ENCODE measurements at places on chromosomes 7 and 10. TPM values are rescaled to one million over a fixed set of nuclear protein-coding genes. Genes with fewer than 3 reads are reported as not detected.

GRCh38 chr10:118148247-118148646 lies 101.5 kb upstream of the RAB11FIP2 start:
- DNase-seq = no peak

GRCh38 chr10:93199191-93199751 lies 125.6 kb downstream of the CYP26A1 start:
- peak; percentile 67 for DNase-seq

DNA sequence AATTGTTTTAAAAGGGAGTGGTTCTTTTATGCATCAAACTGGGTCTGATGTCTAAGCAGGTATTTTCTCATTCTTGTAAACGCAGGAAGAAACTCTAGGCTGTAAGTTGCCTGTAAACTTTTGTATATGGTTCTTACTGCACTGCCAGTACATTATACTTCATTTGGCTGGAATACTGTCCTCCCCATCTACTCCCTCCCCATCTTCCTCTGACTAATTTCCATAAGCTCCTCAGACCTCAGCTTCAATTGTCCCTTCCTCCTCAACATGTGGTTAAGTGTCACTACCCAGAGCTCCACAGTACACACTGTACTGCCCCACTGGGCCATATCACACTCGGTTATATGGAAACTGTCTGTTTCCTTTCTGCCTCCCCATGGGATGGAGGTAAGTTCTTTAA lies 161.4 kb upstream of the MDFIC start:
- DNase-seq = no peak

DNA sequence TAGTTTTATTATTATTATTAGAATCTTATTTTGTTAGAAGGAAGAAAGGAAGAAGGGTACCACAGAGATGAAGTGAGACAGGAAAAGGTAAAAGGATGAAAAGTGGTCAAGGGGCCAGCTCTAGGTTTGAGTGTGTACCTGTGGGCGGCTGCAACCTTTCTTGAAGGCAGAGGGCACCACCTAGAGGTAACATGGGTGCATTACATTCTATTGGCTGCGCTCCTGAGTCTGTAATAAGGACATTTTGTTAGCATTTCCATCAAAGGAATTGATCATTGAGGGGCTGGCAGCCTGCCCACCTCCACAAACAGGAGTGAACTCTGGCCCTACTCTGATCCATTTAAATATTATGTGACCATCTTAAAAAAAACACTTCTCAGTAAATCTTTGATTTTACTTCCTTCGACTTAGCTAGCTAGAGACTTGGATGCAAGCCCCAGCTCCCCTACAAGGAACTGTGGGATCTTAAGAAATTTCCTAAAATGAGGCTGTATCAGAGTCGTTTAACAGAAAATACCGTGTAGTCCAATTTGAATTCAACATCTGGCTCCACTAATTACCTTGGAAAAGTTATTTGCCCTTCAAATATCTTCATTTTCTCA lies 610.4 kb downstream of the IPMK start:
- peak; percentile 18 for DNase-seq

DNA sequence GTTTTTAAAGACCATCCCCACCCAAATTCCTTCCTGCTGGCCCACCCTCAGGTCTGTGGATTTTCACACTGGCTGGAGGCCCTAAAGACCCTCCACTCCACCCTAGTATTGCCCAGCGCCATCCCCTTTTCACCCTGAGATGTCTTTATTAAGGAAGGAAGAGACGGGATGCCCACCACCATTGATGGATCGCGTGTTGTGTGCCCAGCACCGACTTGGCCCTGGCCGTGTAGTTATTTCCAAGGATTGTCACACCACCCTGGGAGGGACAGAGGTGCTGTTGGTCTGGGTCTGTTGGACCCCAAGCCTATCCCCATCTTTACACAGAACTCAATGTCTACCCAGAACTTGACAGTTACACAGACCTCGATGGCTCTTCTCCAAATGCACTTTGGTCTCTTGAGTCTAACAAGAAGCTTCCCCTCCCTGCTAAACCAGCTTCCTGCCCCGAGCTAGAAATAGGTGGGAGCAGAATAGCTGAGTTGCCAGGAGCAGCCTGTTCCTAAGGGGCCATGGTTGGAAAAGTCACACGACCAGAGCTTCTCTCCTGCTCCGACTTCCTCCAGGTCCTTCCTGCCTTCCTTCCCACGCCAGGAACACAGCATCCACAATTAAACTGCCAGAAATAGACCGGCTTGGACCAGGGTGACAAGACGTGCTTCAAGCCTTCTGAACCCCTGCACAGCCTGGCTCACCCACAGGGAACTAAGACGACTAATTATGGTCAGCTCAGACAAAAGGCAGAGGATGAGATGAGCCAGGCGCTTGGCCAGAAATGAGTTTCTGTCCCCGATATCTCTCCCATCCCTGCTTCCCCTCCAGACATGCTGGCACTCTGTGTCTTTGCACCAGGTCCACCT lies 139.5 kb upstream of the CHST15 start:
- DNase-seq = no peak

GRCh38 chr10:60096761-60097513 lies 190.6 kb upstream of the CCDC6 start:
- DNase-seq = no peak

GRCh38 chr7:98643236-98643985 lies 26.3 kb downstream of the NPTX2 start:
- DNase-seq = no peak

GRCh38 chr10:48948470-48949037 lies 8.9 kb upstream of the LRRC18 start:
- DNase-seq = no peak

DNA sequence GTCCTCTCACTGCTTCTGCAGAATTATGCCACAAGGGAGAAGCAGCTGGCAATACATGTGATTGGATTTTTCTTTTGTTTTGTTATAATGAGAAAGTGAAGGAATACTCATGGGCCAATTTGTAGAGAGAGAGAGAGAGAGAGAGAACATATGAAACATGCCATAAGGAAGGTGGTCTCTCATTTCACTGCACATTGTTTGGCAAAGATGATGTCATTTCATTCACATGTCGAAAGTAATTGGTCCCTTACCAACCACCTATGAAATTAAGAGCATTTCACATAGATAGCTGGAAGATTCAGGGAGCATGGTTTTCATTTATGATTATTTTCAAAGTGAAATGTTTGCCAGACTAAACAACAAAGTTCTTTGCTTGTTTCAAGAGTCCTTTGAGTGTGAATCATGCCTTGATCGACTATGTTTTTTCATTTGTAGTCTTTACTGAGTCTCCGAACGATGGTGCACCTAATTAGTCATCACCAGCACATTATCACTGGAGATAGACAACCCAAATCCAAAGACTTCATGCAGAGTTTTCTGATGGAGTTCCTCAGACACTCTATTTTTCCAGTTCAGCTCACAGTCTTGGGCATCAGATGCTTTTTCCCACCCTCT lies 130.1 kb upstream of the ZEB1 start:
- no peak for DNase-seq

The LAMB4 gene
- polyA plus RNA-seq = 0.15 TPM

The ABCB1 gene
- 7.5 TPM for polyA plus RNA-seq

The PDE1C gene
- polyA plus RNA-seq = 0.75 TPM
